ENCODE measurements at places on chromosomes 6 and 20.

- DNase-seq, result no peak
Observed at GRCh38 chr6:108959972-108960582, 111.9 kb downstream of the ARMC2 start.

- no peak for DNase-seq
Observed at GRCh38 chr20:18686696-18687095, 98.8 kb downstream of the DTD1 start.

DNA sequence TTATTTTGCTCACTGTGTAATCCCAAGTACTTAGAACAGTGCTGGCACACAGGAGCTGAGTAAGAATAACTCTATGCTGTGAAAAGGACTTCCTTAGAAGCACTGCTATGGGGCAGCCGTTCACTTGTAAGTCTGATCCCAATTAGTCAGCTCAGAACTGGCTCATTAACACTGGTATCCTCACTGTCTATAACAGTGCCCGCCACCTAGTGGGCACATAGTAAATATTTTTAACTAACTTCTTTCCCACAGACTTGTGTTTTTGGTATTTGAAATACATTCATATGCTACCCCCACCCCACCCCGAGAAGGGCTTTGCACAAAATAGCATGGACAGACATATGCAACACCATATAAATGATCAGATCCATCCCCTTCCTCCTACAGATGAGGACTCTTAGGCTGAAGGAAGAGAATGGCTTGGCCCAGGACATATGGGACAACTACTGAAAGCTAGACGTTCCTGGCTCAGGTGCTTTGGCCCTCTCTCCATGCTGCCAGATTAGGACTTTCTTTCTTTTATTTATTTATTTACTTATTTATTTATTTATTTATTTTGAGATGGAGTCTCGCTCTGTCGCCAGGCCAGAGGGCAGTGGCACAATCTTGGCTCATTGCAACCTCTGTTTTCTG, 47.1 kb downstream of the DST start:
- DNase-seq, result peak; percentile 56

- DNase-seq, result peak; percentile 64
Observed at GRCh38 chr6:498795-499231, 107.3 kb downstream of the IRF4 start.

- DNase-seq, result no peak
Observed at GRCh38 chr6:14851281-14851680, 394.6 kb upstream of the JARID2 start.

DNA sequence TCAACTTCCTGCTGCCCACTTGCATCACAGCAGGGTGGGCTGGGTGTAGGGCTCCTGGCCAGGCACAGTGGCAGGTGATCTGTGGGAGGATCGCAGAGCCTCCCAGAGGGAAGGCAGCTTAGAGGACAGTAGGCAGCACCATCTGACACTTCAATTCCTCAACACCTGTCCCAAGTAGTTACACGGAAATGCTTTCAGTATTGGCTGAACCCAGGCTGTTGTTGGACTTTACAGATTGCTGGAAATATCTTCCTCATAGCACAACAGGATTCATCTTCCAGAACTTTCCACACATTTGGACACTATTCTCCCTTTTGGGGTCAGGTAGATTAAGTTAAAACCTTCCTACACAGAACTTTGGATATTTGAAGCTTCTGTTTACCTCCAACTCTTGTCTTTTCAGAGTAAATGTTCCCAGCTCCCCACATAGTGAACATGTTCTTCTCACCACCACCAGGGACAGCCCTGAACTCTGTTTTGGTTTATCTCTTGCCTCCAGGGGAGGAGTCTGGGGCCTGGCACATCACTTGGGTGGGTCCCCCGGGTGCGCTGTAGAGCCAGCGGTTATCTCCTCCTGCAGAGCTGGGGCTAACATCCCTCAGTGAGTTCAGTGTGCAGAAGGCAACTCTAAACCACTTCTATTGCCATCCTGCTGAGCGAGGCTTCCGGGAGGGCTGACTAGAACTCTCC, 3.5 kb upstream of the SLC22A2 start:
- DNase-seq, result no peak

GRCh38 chr6:159079367-159079766, 34.6 kb upstream of the TAGAP start:
- no peak for DNase-seq
